ENCODE measurements at places on chromosomes 7 and 10. TPM values are rescaled to one million over a fixed set of nuclear protein-coding genes. Genes with fewer than 3 reads are reported as not detected.

The ASB10 gene
- not detected for total RNA-seq

The SCART1 gene
- total RNA-seq = 4.5 TPM

The HOXA1 gene
- 0.58 TPM for total RNA-seq

The MASTL gene
- total RNA-seq = 32.3 TPM

The ADAM22 gene
- 1.1 TPM for total RNA-seq

The FBXO24 gene
- total RNA-seq = 1.5 TPM

Measured in activated CD4-positive, alpha-beta T cell treated with anti-CD3 and anti-CD28 coated beads, Interleukin-2, amount 10 ng/mL, durations not matched to agents 7 days and 5 days (primary cell).